ENCODE measurements at places on chromosomes 13 and 19.

GRCh38 chr19:9641810-9642209, 20.8 kb upstream of the ZNF561 start:
- no peak for DNase-seq

DNA sequence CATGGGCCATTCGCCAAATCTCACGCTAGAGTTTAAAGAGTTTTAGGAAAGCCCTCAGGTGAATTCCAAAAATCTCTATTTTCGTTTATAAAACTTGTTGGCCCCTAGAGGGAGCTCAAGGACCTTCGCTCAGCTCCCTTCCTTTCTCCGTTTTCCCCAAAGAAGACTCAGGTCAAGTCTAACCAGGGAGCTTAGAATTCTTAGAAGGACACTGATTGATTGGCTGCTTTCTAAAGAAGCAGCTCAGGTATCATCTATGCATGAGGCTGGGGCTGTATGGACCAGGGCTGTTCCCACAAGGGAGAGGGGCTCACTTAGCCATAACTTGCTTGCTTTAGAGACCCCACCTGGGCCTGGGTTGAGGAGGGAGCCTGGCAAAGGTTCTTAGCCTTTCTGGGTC, 20.5 kb downstream of the DZIP1 start:
- peak; percentile 37 for DNase-seq

GRCh38 chr19:54390942-54391577, 24.2 kb upstream of the TTYH1 start:
- peak; percentile 27 for DNase-seq

DNA sequence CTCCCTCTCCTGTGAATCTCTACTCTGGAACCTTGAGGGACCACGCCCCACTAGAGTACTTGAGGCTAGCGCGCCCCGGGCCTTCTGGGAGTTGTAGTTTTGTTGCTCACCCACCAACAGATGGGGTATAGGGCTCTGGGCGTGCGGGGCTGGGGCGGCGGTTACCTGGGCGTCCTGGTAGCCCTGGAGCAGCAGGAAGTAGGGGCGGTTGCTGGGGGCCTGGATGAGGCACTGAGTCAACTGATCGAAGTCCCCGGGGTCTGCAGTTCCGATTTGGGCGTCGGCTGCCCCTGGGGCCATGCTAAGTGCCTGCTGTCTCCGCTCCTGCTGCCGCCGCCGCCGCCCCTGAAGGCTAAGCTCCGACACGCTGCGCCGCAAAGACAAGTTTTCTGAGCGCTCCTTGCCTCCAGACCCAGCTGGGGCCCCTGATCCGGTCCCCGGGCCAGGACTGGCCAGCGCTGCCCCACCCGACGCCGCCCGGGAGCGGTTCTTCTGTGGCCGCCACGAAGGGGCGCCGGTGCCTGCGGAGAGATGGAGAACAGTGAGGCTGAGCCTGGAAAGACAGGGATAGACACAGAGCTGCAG, 5.3 kb downstream of the RASIP1 start:
- DNase-seq: no peak

GRCh38 chr13:92461831-92462230, 764.8 kb upstream of the GPC6 start:
- peak; percentile 73 for DNase-seq

Data from NCI-H1092 treated with DMSO at 0.1 percent for 48 hours (cell line).